ENCODE measurements at places on chromosomes 1 and 21. TPM values are rescaled to one million over a fixed set of nuclear protein-coding genes. Genes with fewer than 3 reads are reported as not detected.

Gene HSD3B2
- not detected for total RNA-seq

Gene GBP7
- not detected for total RNA-seq

Gene SLC44A3
- 2.5 TPM for total RNA-seq

Gene BMP8A
- not detected for total RNA-seq

Gene CFHR5
- not detected for total RNA-seq

Gene TNFSF18
- total RNA-seq, result 1.1 TPM

Gene FABP3
- 28.6 TPM for total RNA-seq

Gene PAQR6
- total RNA-seq, result 2.5 TPM

All from thoracic aorta (tissue), 2 donors.